ENCODE measurements at places on chromosomes 3 and 15.
A peak's percentile ranks its signal among the peaks of the same experiment; 100 is the strongest.

DNA sequence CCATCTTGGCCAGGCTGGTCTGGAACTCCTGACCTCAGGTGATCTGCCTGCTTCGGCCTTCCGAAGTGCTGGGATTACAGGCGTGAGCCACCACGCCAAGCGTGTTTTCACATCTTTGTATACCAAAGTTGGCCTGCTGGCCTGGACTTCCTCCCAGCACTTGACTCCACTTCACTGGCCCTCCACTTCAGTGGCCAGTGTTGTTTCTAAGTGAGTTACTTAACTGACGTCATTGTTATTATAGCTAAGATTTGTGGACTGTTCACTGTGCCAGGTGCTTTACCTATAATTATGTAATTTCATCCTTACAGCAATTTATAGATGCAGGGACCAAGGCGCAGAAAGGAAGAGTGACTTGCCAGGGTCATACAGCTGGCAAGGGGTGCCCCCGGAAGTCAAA is 52.0 kb downstream of the HRH1 start:
- no peak overlapping the region for H3K27ac ChIP-seq
- no peak overlapping the region for H3K4me3 ChIP-seq
- no peak for DNase-seq
- H3K36me3 ChIP-seq: no peaks in the 10 kb centered on the region
- H3K27me3 ChIP-seq: peaks cover 24% of the 10 kb centered on the region

DNA sequence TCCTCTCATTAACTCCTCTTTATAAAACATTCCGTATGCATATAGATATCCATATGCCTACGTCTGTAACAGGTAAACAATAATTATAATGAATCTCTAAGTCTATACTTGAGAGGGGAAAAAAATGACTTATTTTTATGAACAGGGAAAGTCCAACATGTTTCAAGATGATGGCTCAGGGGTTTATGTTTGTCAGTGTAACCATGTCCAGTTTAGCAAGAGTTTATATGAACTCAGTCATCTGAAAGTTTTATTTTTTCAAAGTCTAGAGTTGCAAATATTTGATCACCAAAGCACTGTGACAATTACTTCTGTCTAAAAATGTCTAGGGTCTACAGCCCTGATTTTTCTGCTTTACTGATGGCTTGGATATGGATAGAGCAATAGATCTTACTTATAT is 559.4 kb upstream of the KCNMB2 start:
- H3K4me1 ChIP-seq: peaks cover 2% of the 10 kb centered on the region
- H3K36me3 ChIP-seq: no peaks in the 10 kb centered on the region
- no peak overlapping the region for H3K27ac ChIP-seq

- H3K27ac ChIP-seq: no peak overlapping the region
- no peak for DNase-seq
- no peaks in the 10 kb centered on the region for H3K4me1 ChIP-seq
- H3K27me3 ChIP-seq: no peaks in the 10 kb centered on the region
- no peaks in the 10 kb centered on the region for H3K36me3 ChIP-seq
Observed at GRCh38 chr3:191426311-191426710, 34.7 kb upstream of the PYDC2 start.

GRCh38 chr3:44023961-44024593 is 217.6 kb upstream of the TOPAZ1 start:
- no peak overlapping the region for H3K4me3 ChIP-seq
- H3K36me3 ChIP-seq: no peaks in the 10 kb centered on the region
- no peak overlapping the region for H3K27ac ChIP-seq
- H3K27me3 ChIP-seq: peaks cover 85% of the 10 kb centered on the region

- H3K27me3 ChIP-seq: no peaks in the 10 kb centered on the region
- peak overlapping the region; percentile 31 for H3K27ac ChIP-seq
- H3K4me1 ChIP-seq: peaks cover 19% of the 10 kb centered on the region
- no peak for DNase-seq
Observed at GRCh38 chr3:150635526-150635925, 32.4 kb downstream of the SELENOT start.

GRCh38 chr15:90018216-90018831 is 17.2 kb downstream of the ZNF710 start:
- H3K27me3 ChIP-seq: no peaks in the 10 kb centered on the region
- peaks cover 22% of the 10 kb centered on the region for H3K4me1 ChIP-seq
- peaks cover 12% of the 10 kb centered on the region for H3K36me3 ChIP-seq
- H3K27ac ChIP-seq: no peak overlapping the region
